ENCODE measurements at places on chromosomes 3 and 15.

DNA sequence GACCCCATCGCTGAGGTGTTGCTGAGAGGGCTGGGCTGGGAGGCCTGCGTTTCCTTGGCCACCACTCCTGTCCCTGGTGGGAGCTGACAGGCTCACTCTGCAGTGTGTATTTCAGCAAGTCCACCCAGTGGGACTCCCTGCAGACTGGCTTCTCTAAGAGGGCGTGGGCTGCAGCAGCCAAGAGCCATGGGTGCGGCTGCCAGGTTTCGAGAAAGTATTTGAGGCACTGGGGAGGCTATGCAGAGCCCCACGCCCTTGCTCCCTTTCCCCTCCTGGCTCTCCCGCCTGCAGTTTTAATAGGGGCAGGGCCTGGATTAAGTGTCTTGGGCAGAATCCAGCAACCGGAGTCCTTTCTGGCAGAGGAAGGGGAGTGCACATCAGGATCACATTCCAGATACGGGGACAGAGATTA lies 242.1 kb downstream of the THSD4 start:
- no peak for DNase-seq

DNA sequence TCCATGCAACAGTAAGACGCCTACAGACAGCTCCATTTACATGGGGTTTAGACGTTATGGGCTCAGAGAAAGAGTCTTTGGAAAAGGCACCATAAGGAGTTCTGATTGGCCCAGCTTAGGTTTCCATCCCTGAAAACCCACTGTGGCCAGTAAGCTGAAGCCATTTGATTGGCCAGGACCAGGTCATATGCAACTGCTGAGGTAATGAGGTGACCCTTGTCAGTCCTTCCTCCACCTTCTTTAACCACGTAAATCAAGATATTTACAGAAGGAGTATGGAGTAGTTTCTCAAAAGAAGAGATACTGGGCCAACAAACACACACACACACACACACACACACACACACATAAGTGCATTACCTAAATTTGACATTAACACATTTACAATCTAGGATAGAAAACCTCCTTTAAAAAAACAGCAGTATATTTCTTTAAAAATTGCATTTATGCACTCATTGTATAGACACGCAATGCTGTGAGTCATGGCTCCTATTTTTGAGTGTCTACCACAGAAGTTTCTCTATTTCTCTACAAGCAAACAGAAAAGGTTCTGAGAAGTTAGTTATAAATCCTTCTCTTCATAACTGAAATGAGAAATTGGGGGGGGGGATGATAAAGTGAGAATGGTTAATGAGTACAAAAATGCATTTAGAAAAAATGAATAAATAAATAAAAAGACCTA lies 16.3 kb upstream of the MB21D2 start:
- DNase-seq: peak; percentile 72

GRCh38 chr3:110955301-110955880 lies 116.2 kb upstream of the NECTIN3 start:
- DNase-seq: no peak

GRCh38 chr3:150128126-150128525 lies 157.4 kb upstream of the PFN2 start:
- no peak for DNase-seq

DNA sequence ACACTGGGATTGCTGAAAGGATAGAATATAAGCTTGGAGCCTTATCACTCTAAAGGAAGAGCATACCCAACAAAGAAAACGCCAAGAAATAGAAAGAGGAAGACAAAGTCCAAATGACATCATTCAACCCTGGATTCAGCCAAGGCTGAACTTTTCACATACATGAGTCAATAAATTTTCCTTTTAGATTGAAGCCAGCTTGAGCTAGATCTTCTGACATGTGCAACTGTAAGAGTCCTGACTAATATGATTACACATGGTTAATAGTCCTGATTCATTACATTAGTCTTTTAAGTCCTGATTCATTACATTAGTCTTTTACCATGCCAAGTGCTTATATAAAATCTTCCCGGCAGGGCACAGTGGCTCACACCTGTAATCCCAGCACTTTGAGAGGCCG lies 13.6 kb upstream of the DENND6A start:
- DNase-seq: peak; percentile 87

- no peak for DNase-seq
Measured at GRCh38 chr15:66154581-66154980, 99.0 kb downstream of the MEGF11 start.

GRCh38 chr3:196645096-196645495 lies 5.6 kb downstream of the NRROS start:
- DNase-seq: no peak

DNA sequence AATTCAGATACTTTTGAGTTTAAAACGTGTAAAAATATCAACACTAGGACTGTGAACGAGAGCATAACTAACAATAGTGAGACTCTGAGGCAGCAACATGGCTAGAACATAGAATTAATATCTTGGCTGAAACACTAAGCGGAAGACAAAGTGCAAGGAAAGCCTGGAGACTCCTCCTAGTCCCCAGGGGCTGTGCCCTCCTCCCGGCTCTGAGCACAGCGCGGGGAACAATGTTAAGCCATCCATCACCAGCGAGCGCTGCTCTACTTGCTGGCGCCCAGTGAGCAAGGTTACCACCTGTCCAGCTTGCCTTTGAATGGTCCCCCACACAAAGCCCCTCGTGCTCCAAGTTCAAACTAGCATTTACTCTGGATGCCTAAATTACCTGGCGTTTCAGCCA lies 436.9 kb downstream of the FOXP1 start:
- no peak for DNase-seq

GRCh38 chr3:181558870-181559269 lies 152.9 kb upstream of the SOX2 start:
- no peak for DNase-seq

GRCh38 chr3:169179321-169179720 lies 484.2 kb downstream of the MECOM start:
- no peak for DNase-seq

- no peak for DNase-seq
Measured at GRCh38 chr3:54357301-54357700, 234.9 kb downstream of the CACNA2D3 start.

DNA sequence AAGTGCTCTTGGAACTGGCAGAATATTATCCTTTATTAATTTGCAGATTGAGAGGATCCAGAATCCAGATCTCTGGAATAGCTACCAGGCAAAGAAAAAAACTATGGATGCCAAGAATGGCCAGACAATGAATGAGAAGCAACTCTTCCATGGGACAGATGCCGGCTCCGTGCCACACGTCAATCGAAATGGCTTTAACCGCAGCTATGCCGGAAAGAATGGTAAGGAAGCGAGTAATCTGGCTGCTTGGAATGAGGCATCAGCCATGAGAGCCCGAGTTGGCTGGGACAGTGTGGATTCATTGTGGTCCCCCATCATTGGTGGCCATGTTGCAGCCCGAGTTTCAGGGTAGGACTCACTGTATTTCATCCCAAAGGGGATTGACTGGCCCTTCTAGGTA lies 47.1 kb downstream of the PARP14 start:
- DNase-seq: no peak

GRCh38 chr15:62988701-62989100 lies 53.8 kb upstream of the TPM1 start:
- DNase-seq: no peak

- DNase-seq: no peak
Measured at GRCh38 chr3:26281284-26281985, 341.1 kb upstream of the LRRC3B start.

DNA sequence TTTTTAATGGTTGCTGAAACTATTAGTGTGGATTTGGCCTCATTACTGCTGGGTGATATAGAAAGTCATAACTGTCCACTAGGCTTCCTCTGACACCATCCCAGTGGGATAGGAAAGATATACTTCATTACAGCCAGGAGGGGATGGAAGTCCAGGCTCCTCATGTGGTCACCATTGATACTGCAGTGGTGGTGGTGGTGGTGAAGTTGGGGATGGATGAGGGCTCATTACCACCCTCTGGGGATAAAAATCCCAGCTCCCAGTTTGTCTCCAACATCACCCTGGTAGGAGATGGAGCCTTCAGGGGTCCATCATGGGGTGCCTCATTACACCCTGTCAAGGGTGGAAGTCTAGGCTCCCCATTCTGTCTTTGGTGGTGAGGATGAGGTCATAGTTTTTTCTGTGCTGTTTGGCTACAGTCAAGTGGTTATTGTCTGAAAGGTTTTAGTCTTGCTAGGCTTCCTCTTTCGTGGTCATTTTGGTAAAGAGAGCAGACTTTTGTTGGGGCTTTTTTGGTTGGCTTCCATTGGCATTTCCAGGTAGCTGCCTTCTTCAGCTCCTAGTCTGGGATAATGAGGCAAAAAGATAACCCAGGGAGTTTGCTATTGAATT lies 30.1 kb upstream of the FILIP1L start:
- peak; percentile 72 for DNase-seq

GRCh38 chr15:62211348-62211747 lies 46.3 kb upstream of the C2CD4B start:
- no peak for DNase-seq

GRCh38 chr3:4809922-4810321 lies 169.3 kb upstream of the BHLHE40 start:
- DNase-seq: no peak

All from MV-4-11 (cell line).